ENCODE measurements at places on chromosomes 1 and 21. TPM values are rescaled to one million over a fixed set of nuclear protein-coding genes. Genes with fewer than 3 reads are reported as not detected.

DNA sequence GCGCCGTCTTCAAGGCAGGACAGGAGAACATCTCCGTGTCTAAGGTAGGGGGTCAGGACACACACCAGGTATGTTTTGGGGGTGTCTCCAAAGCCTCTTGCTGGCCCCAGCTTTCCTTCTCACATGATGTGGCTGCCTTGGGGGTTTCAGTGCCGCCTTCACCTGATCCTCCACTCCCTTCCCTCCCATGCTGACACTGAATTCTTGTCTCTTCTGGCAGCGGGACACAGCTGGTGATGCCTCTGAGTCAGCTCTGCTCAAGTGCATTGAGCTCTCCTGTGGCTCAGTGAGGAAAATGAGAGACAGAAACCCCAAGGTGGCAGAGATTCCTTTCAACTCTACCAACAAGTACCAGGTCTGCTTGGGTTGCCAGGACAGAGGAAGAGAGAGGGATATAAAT, 13.5 kb downstream of the ATP1A2 start:
- no peak for DNase-seq

GRCh38 chr1:219171192-219171935, 2.3 kb upstream of the LYPLAL1 start:
- DNase-seq: no peak

DNA sequence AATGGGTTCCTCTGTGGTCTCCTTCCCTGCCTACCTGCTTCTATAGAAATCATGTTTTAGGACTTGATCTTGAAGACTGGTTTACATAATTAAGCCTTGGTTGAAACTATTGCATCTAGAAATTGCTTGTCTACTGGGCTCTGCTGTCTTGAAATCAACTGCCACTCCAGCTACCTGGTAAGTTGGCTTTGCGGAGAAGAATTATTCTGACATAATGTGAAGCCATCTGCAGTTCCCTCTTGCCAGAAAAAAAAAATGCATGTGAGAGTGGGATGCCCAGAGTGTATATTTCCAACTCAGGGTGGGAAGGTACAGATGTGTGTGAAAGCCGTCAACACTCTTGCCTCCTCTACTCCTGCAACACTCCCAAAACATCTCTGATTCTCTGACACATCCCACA, 27.2 kb downstream of the C8B start:
- DNase-seq: no peak

- DNase-seq: no peak
Measured at GRCh38 chr21:45163413-45164123, 89.2 kb downstream of the ADARB1 start.

DNA sequence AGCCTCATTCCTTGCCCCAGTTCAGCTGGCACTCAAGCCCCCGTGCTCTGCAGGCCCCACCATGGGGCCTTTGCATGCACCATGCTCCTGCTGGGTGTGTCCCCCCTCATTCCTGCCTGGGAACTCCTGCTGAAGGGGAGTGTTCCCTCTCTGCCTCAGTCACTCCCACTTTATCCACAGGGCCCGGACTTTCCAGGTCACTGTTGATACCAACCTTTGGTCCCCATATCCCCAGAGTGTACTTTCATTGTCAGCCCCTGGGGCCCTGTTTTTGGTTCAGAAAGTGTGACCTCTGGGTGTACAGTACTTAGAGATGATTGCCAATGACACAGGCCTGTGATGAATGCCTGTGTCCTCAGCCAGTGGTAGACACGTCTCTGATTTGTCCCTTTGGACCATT, 2.9 kb downstream of the TTC22 start:
- DNase-seq: no peak

DNA sequence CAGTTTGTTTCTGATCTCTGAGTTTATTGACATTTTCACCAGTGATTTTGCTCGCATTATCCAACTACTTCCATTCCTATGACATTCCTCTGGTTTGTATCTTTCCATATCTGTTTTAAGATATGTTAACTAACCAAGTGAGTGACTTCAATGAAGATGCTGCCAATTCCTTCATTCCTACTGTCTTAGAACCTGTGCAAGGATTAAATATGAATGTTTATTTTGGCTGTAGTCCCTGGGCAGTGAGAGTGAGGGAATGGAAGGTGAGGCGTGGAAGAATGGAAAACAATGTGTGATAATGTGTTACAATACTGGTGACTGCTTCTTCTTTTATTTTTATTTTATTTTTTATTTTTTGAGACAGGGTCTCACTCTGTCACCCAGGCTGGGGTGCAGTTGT, 183.0 kb downstream of the SDCCAG8 start:
- no peak for DNase-seq

- no peak for DNase-seq
Measured at GRCh38 chr1:210792250-210793102, 341.5 kb downstream of the KCNH1 start.

DNA sequence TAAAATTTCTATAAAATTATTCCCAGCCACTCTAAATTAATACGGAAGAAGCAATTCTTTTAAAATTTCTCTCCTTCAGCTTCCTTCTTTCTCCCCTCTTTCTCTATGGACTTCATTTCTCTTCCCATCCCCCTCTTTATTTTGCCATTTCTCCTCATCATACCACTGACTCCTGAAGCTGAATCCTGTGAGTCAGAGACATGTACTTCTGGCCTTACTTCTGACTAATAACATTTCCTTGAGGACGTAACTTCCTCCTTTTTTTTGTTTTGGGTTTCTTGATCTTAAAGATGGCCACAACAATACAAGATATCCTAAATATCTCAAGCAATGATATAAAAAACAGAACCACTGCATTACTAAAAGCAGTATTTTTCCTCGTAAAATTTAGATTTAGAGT, 63.6 kb upstream of the DENND1B start:
- DNase-seq: no peak

DNA sequence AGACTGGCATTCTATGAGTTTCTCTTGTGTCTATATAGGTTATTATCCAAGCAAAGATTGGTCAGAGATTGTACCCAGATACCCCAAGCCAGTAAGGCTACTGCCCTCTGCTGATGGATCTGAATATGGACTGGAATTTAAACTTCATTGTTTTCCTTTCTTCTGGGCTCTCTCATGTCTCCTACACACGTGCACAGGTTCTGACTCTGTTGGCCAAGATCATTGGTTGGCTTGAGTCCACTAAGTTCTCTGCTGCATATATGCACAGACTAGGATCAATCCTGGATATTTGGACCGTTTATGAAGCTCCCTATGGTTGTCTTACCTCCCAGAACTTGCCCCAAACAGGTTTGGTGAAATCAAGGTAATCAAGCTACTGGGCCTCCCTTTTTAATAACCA, 69.7 kb downstream of the CC2D1B start:
- DNase-seq: peak; percentile 35

GRCh38 chr21:42993051-42993712, 18.8 kb downstream of the PKNOX1 start:
- no peak for DNase-seq

DNA sequence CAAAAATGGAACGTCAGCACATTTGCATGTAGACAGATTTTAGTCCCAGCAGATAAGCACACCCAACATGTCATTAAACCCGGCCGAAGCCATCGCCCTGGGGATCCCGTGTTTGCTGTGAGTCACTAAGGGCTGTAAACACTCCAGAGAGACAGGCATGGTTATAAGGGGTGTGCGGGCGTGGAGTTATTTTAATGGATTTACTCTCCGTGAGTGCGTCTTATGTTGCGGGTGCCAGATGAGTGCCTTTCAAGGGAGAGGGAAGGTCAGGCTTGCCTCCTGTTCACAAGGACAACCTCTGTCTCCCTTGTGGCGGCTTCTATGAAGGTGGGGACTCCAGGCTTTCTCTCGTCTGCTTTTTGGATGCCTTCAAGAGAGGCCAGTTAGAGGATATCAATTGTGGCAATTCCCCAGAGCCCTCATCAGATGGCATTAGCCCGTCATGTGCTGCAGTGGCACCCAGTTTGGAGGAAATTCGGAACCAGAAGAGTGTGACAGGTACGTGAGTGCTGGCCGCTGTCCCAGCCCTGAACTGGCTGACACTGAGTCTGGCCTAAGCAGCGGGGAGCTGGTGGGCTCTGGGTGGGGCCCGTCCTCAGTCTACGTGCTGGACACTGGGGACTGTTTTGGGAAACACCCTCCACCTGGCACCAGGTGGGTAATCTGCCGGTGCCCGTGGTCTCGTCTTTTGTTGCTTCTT, 223.8 kb upstream of the TMEM51 start:
- no peak for DNase-seq

DNA sequence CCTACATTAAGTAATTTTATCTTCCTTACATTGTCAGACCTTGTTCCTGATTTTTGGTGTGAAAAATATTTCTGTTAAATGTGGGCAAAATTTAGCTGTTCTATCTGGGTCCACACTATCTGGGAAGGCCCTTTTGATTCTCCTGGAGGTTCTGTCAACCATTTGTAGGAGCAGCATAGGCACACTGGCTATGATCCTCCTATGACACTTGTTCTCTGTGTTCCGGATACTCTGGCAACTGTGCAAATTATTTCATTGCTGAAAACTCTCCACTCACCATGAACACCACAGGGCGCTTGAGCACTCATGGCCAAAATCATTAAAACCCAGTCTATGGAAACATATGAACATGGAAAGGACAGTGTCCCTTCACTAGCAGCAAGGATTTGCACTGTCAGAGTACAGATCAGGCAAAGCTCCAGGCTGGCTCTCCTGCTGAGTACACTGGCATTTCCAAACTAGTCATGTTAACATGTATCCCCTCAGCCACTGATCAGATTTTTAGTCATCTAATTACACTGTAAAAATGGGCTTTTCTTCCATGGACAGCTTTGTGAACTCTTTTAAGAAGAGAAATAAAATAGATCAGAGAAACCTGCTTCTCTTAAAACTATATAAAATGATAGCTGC, 43.9 kb upstream of the SGIP1 start:
- no peak for DNase-seq

DNA sequence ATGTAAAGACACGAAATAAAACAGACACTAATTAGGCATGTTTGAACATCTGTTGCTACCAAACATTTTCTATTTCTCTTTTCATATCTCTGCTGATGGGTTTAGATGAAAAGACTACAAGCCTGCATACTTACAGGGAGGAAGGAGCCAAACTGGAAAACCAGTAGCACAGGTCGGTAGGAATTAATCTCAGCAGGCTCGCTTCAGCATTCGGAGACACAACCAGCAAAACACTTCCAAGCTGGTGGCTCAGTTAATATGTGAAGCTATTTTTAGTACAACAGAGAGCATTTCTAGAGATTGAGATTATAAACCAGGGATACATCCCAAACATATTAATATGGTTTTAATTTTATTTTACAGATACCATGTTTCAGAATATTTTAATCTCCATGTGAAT, 300.9 kb upstream of the GREM2 start:
- no peak for DNase-seq

DNA sequence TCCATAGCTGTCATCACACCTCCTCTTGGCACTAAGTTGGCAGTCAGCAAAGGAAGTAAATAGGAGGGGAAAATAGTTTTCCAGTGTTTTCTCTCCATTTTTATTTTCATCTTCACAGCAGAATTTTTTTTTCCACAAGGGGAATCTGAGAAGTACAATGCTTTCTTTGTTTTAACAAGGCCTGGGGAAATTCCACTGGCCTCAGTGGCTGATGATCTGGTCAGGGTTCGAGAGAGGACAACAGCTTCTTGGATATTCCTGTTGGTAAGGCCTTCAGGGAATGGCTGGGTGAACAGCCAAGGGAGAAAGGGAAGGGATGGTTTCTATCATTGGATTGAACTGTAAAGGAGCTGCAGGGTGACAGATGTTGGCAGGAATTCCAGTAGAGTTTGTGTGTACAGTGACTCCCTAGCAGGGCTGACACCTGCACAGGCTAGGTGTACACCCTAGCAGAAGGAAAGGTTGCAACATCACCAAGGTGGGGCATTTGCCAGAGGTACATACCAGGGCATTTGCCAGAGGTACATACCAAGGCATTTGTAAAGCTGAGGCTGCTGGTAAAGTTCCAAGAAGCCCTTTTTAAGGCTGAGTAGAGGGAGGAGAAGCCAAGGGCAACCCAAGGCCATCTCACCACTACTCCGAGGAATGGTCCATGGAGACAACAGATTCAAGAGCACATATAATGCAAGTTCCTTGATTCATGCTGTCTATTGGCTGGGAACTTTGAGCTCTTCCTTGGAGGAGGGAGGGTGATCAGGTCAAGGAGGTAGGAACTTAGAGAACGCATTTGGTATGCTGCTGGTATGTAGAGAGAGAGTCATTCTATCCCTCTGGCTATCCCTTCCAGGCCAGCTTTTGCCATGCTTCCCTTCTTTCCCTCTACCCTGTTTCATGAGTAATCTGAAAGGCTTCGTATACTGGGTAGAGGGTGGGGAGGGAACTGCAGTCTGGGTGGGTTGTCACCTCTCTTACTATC, 3.1 kb downstream of the GJA5 start:
- DNase-seq: no peak

DNA sequence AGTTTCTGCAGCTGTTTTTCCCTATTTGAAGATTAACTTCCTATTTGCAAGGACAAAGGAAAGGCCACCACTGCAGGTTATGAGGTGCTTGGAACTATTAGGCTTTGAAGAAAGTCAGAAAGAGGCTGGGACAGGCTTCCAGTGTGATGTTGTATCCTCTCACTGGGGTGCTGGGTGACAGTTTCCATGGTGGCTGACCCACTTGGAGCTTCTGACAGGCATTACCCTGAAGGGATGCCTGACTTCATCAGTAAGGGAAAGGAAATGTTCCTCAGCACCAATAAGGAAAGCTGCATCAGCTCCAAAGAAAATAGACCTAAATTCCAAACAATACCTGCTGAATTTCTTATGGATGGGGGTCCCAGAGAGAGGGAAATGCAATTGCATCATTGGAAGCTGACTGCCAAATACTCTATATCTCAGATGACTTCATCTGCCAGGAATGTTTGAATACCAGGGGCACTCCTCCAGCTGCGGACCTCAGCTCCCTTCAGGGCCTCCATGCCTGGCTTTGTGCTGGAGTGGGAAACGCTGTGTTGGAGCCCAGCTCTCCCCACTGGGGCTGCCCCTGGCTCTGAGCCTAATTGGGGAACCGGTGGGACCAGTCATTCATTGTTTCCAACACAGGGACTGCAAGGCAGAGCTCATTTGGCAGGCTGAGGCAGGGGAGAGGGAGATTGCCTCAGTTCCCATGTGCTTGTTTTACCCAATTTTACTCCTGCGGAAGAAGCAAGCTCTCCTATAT, 76.6 kb downstream of the RGL1 start:
- DNase-seq: no peak

- no peak for DNase-seq
Measured at GRCh38 chr1:244901400-244902015, 37.2 kb upstream of the HNRNPU start.

DNA sequence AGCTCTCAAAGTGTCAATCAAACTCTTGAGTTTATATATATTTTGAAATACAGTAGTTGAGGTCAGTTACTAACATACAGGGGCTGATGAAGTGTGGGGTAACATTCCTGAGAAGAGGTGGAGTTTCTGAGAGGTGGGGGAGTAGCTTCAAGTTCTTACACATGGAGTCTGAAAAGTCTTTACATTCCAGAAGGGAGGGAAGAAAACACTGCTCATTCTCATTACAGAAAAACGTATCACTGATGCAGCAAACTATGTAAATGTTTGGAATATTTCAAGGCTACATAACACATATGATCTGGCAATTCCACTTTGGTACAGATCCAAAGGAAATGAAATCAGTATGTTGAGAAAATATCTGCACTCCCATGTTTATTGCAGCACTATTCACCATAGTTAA, 1065.8 kb upstream of the B3GALT2 start:
- no peak for DNase-seq

The PRR9 gene
- not detected for total RNA-seq

The ANKRD35 gene
- total RNA-seq: not detected

The LCE3E gene
- not detected for total RNA-seq

The SNAP47 gene
- total RNA-seq: 55.6 TPM

All from Panc1 (cell line).